ENCODE measurements at places on chromosomes 2 and 18.

GRCh38 chr2:68880213-68880612, 9.0 kb upstream of the BMP10 start:
- DNase-seq: no peak

DNA sequence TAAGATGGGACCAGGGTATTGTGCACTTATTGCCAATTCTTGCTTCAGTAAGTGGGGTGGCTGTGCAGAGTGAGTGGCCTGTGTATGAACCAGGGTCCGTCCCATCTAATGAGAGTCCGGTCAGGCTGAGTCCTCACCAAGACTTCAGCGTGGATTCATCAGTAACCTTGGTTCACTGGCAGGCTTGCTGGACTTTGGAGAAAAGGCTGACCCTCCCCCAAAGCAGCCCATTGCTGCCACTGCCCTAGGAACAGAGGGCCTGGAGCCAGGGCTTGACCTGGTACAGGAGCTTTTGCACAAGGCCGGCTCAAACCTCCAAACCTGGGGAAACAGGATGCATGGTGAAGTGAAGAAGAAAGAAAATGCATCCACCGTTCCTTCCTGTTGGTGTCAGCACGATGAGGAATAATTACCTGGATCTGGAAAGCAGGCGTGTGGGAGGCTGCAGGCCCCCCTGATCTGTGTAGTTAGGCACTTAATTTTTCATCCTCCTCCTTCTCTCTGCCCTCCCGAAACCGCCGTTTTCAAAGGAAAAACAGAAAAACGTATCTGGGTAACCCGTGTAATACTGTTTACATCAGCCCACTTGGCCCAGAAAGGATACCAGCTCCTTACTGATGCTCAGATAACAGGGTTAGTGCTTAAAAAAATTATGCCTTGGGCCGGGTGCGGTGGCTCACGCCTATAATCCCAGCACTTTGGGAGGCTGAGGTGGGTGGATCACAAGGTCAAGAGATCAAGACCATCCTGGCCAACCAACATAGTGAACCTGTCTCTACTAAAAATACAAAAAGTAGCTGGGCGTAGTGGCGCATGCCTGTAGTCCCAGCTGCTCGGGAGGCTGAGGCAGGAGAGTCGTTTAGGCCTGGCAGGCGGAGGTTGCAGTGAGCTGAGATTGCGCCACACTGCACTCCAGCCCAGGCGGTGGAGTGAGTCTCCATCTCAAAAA, 147.7 kb downstream of the TGIF1 start:
- no peak for DNase-seq

DNA sequence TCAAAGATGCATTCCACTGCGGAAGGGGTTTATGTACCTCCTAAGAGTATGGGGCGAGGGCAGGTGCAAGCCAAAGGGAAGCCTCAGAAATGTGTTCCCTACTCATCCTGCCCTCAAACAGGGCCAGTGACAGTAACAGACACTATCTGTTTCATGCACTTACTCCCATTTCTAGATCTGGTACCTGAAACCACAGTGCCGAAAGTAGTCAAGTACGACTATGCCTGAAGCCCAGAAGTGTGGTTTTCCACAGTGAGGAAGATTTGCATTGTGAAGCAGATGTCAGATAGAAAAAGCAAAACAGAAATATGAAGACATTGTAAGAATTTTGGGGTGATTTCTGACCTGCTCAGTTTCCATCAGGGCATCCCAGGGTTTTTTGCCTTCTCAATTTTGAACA, 748.7 kb downstream of the RNF144A start:
- no peak for DNase-seq

GRCh38 chr18:50870138-50870845, 8.6 kb upstream of the ME2 start:
- no peak for DNase-seq

DNA sequence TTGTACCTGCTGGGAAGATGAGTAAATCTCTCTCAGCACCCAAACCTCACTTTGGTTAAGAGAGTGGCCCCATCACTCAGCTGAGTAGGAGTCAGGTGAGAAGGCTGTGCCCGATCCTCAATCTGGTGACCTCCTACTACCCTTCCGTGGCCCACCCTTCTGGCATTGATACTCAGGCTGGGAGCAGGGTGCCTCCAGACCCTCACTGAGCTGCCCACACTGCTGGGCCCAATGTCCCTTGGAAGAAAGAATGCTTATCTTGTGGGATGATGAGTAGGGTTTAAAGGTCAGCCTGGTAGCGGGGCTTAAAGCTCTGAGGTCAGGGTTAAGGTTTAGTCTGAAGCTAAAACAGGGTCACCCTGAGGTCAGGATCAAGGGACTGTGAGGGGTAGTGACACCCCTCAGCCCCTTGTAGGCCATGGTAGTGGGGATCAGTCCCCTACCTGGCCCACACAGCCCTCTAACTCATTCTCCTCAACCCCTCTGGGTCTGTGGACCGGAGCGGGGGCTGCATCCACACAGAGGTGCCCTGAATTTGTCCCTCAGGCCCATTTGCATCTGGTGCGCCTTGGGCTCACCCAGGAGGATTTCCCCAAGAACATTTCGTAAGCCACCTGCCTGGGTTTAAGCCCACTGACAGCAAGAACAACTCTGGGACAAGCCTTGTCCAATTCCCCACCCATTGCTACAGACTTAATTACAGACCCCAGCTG, 123.8 kb downstream of the CYP26B1 start:
- DNase-seq: no peak

GRCh38 chr2:162057426-162057825, 16.6 kb downstream of the DPP4 start:
- no peak for DNase-seq

GRCh38 chr18:46071653-46072375, at the start of gene PSTPIP2:
Gene PSTPIP2, minus strand, starts transcription at chr18:46072260. Its CDS starts 72 bp downstream, at chr18:46072188.
- DNase-seq: peak; percentile 33

DNA sequence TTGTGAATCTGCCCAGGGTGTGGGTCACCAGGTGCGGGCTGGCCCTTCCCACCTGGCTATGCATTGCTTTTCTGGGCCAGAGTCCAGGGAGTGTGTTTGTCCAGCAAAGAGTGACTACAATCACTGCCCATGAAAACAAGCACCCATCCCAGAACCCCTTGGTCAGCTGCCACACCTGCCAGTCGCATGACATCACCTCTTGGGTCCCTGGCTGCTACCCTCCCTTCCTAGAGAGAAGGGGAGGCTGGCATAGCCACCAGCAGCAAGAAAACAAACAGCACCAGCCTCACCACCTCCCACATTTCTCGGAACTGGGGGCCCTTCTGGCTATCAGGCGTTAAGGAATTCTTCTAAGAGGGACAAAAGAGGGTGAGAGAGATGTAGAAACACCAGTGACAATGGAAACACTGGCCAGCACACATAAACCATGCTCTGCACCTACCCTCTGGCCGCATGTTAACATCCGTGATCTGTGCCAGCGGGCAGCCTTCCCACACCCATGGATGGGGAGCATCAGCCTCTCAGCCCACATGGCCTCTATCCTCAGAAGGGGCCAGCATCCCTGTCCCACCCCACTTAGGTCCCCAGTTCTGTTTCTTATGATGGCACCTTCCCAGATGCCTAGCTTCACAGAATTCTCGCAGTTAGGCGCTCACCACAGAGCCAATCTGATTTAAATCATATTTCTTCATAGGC, 109.7 kb upstream of the GLI2 start:
- no peak for DNase-seq

- DNase-seq: no peak
Observed at GRCh38 chr18:41955688-41956087, 654 bp downstream of the PIK3C3 start.

DNA sequence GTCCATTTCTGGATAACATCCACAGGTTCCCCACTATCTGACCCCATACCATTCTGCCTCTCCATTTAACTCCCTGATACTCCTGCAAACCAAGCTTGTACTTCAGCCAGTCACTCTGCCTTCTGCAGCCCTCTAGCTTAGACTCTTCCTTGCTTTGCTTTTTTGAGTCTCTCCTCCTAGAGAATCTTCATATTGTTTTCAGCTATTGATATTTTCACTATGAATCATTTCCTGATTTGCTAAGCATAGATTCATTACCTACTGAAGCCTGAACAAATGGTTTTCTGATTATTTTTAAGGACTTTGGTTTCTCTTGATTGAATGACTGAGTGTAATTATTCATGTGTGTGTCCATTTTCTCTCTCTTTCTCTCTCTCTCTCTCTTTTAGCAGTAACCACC, 2102.3 kb upstream of the CELF4 start:
- no peak for DNase-seq

DNA sequence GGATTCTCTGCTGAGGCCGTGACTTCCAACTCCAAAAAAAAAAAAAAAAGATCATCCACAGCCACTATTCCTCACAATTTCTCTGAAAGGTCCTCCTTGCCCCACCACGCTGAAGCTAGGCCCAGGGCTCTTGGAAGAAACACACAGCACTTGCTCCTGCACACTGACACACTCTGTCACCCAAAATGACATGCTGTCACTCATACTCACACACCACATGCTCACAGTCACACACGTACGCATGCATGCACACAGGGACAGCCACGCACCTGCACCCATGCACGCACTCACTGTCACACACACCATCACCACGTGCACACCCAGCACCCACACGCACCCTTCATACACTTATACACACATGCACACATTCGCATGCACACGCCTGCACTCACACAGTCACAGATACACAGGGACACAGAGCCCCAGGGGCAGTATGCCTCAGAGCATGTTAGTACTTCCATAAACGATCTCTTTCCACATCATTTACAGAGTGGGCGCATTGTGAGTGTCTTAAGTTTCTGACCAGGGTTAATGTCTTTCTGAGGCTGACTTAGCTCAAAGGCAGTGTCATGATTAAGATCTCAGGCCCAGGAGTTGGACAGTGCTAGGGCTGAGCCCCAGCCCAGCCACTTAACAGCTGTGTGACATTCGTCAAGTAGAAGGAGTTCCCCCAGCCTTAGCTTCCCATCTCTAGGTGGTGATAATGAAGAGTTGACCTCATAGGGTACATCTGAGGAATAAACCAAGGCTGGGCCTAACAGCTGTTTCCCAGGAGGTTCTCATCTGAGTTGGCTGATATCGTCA, 93.4 kb downstream of the GLI2 start:
- no peak for DNase-seq

- DNase-seq: no peak
Observed at GRCh38 chr18:46360866-46361265, 256.7 kb downstream of the HAUS1 start.

GRCh38 chr2:16329421-16329820, 336.2 kb downstream of the CYRIA start:
- no peak for DNase-seq

DNA sequence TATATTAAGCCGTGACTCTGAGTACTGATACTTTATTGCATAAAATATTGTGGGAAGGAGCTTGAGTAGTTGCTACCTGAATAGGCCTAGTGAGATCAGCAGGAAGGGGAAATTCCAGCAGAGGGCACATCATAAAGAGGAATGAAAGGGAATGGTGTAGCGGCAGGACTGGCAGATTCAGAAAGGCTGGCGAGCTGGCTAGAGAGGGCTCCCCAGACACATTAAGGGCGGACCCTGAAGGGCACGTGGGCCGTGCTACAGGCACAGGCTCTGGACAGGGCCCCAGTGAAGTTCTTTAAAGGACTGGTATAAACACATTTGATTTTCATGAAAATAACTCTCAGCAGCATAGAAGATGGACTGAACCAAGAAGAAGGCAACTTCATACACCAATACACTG, 43.0 kb downstream of the PTPN2 start:
- DNase-seq: no peak

DNA sequence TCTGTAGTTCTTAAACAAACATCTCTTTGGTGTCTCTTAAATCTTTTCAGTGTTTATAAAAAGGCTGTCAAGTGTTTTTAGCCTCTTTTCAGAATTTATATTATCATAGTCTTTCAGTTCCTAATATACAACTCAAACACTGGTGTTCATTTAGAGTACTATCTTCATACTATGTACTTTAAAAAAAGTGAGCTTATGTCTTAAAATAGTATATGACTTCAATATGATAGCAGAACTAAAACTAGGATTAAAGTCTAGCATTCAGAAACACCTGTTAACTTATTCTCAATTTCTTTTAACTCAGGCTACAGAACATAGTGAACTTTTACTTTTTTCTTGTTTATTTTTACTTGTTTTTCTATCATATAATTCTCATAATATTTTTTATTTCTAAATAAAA, 14.7 kb upstream of the IKZF2 start:
- DNase-seq: no peak

- DNase-seq: no peak
Observed at GRCh38 chr2:38464971-38465788, 88.1 kb upstream of the ATL2 start.

- no peak for DNase-seq
Observed at GRCh38 chr2:217932803-217933616, 69.8 kb downstream of the TNS1 start.

- no peak for DNase-seq
Observed at GRCh38 chr2:43831543-43832294, 6.9 kb downstream of the ABCG5 start.
